ENCODE measurements at places on chromosomes 5 and 9. TPM values are rescaled to one million over a fixed set of nuclear protein-coding genes. Genes with fewer than 3 reads are reported as not detected.

DNA sequence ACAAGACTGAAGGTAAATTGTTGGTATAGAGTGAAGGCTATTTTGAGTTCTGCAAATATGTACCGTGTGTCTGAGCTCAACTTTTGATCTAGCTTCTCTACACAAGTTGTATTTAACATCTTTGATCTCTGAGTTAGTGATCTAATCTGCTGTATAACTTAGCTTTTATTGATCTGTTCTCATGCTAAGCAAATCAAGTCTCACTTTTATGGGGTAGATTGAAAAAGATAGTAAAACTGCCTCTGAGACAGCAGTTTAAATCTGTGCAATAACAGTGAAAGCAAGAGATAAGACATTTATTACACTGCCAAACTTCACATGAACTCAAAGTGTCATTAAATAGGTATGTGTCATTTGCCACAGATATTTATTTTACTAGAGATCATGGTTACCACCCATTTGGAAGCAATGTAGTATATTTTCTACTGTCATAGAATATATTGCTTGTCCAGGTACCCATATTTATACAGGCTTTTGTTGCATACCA, 477.3 kb downstream of the ISL1 start:
- no peak overlapping the region for H3K4me3 ChIP-seq
- H3K36me3 ChIP-seq: no peaks in the 10 kb centered on the region
- no peaks in the 10 kb centered on the region for H3K27me3 ChIP-seq

DNA sequence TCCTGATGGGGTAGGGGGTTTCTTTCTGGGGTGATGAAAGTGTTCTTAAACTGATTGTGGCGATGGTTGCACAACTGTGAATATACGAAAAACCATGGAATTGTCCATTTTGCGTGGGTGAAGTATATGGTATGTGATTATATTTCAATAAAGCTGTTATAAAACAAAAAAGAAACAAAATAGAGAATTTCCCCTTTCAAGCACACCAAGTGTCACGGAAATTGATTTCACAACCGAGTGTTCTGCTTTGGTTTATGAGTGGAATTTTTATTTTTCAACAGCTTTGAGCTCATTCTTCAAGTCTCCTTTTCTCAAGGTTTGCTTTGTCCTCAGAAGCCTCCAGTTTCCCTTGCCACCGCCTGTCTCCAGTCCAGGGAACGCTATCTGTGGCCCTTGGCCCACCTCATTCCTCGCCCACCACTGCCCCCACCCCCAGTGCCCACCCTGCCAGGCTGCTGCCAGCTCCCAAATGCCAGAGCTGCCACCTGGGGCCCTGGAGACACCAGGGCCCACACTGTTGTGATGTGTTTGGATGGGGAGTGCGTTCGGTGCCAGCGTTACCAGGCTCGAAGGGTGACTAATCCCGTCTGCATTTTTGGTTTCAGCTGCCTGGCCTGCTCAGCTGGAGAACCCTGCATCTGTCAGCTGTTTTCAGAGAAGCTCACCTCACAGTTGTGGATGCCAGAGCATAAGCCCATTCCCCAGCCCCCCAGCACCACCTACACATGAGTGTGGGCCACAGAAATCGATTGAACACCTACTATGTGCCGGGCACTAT, 30.4 kb downstream of the DUSP1 start:
- H3K4me3 ChIP-seq: no peak overlapping the region
- H3K4me1 ChIP-seq: no peaks in the 10 kb centered on the region
- H3K36me3 ChIP-seq: no peaks in the 10 kb centered on the region
- DNase-seq: no peak
- H3K27me3 ChIP-seq: no peaks in the 10 kb centered on the region
- no peak overlapping the region for H3K27ac ChIP-seq

Gene FRRS1L
- total RNA-seq: not detected

DNA sequence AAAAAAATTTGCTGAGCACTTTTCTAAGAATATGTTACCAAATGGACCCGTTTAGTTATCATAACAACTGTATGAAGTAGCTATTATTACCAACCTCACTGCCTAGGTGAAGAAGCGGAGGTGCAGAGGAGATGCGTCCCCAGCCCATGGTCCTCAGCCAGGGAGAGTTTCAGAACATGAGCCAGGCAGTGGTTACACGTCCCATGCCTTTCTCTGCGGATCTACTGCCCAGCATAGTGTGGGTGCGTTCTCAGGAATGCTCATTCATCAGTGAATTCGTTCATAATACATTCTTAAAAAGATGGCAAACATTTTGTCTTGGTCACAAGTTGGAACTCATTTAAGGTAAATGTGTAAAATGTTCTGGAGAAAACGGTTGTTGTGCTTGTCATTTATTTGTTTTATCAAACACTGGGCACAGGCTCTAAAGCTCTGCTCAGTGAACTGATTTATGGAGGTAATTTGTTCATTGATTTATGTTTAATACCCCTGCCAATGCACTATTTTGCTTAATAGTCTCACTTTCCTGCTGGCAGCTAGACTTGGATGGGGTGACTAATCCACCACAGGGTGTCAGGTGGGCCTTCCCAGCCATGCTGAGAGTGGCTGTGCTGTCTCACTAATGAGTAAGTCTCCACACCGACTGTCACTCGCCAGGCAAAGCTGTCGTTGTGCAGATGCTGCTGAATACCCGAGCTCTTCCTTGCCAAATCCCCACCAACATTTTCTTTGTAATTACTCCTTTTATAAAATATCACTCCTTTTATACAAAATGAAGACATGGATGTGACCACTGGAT, 248.8 kb downstream of the TENT4A start:
- H3K27me3 ChIP-seq: peaks cover 2% of the 10 kb centered on the region
- no peak overlapping the region for H3K27ac ChIP-seq
- H3K4me1 ChIP-seq: no peaks in the 10 kb centered on the region
- H3K4me3 ChIP-seq: no peak overlapping the region
- DNase-seq: no peak
- no peaks in the 10 kb centered on the region for H3K36me3 ChIP-seq

- H3K4me3 ChIP-seq: no peak overlapping the region
- H3K27me3 ChIP-seq: no peaks in the 10 kb centered on the region
- peak; percentile 54 for DNase-seq
- no peak overlapping the region for H3K27ac ChIP-seq
These were observed 10.4 kb downstream of the AMACR start for GRCh38 chr5:33997331-33997983.

GRCh38 chr5:140148508-140148907, 22.8 kb downstream of the IGIP start:
- no peaks in the 10 kb centered on the region for H3K36me3 ChIP-seq
- H3K4me3 ChIP-seq: no peak overlapping the region
- H3K4me1 ChIP-seq: peaks cover 16% of the 10 kb centered on the region
- peaks cover 30% of the 10 kb centered on the region for H3K27me3 ChIP-seq
- DNase-seq: no peak

DNA sequence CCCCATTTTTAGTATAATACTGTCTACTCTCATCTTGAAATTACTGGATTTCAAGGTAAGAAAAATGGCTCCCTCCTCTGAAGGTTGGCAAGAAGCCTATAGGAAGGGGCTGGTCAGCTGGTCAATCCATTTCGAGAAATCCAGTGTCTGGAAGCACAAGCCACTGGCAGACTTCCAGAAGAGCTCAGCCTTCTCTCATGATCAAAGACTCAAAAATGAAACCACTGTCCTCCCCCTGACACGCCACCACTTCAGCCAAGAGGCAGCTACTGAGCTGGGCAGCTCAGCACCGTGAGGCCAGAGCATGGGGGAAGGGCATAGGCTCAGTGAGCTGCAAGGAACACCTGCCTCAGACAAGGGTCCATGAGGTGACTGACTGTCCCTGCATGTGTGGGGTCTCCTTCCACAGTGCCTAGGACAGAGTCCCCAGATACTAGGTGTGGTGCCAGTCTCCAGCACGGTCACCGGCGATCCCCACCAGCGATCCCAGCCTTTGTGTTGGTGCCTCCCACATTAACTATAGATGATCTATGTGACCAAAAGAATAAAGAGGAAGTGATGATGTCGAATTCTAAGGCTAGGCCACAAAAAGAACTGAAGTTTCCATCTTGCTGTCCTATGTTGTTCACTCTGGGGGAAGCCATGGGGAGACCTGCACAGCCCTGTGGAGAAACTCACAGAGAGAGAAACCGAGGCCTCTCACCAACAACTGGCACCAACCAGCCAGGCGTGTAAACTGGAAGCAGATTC, 100.1 kb upstream of the LRRTM2 start:
- H3K4me1 ChIP-seq: peaks cover 17% of the 10 kb centered on the region
- no peak overlapping the region for H3K4me3 ChIP-seq
- H3K36me3 ChIP-seq: no peaks in the 10 kb centered on the region
- no peak for DNase-seq
- no peak overlapping the region for H3K27ac ChIP-seq

DNA sequence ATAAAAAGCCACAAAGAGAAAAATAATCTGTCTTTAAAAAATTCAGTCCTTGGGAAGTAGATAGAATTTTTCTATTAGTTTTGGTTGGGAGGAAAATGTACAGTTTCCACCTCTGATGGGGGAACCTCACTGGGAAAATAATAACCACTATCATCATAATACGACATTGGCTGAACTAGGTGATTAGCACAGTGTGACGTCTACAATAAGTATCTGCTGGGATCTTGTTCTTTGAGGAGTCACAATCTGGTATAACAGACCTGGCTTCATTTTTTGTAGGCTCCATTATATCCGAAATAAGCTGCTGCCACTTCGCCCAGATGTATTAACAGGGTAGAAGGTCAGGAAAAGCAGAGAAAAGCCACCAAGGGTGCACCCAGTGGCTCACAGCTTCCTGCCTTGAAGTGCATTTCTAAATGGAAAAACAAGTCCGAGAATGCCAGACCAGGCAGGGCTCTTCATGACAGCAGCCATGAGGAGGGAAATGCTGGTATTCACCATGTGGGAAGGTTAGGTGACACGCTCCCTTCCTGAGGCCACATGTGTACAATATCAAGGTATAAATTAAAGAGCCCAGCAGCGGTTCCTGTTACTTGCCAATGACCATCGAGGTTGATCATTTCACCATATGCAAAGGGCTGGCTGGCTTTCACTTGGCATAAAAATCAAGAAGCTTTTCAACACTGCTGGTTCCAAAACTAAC, 152.8 kb downstream of the PRELID2 start:
- no peak for DNase-seq
- no peaks in the 10 kb centered on the region for H3K4me1 ChIP-seq
- H3K36me3 ChIP-seq: no peaks in the 10 kb centered on the region
- no peak overlapping the region for H3K4me3 ChIP-seq
- H3K27ac ChIP-seq: no peak overlapping the region

Gene GBGT1
- total RNA-seq: 2.4 TPM

- no peak overlapping the region for H3K4me3 ChIP-seq
- no peak overlapping the region for H3K27ac ChIP-seq
- peaks cover 6% of the 10 kb centered on the region for H3K36me3 ChIP-seq
- no peaks in the 10 kb centered on the region for H3K27me3 ChIP-seq
- DNase-seq: no peak
These were observed 80.4 kb downstream of the RGS3 start for GRCh38 chr9:113543982-113544303.

Gene C6
- total RNA-seq: not detected

GRCh38 chr9:135249191-135249590, 161.7 kb downstream of the OLFM1 start:
- no peaks in the 10 kb centered on the region for H3K4me1 ChIP-seq
- no peak overlapping the region for H3K27ac ChIP-seq
- H3K36me3 ChIP-seq: no peaks in the 10 kb centered on the region
- no peaks in the 10 kb centered on the region for H3K27me3 ChIP-seq
- H3K4me3 ChIP-seq: no peak overlapping the region

- H3K36me3 ChIP-seq: peaks cover 33% of the 10 kb centered on the region
- no peak overlapping the region for H3K27ac ChIP-seq
- H3K27me3 ChIP-seq: no peaks in the 10 kb centered on the region
- H3K4me1 ChIP-seq: peaks cover 4% of the 10 kb centered on the region
These were observed 128.5 kb downstream of the VPS13A start for GRCh38 chr9:77305622-77306400.

DNA sequence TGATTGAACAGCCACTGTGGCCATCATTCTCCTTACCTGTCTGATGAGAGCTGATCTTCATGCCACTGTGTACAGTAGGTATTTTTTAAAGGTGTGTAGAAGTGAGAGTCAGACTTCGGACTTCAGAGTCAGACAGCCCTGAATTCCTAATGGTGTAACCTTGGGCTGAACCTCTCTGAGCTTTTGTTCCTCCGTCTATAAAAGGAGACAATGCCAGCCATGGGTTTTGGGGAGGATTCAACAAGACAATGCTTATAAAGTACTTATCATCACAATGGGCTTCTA, 18.7 kb downstream of the GSN start:
- no peak for DNase-seq
- no peak overlapping the region for H3K4me3 ChIP-seq

Gene COL23A1
- 0.27 TPM for total RNA-seq
